ENCODE measurements at places on chromosomes 13 and 19. TPM values are rescaled to one million over a fixed set of nuclear protein-coding genes. Genes with fewer than 3 reads are reported as not detected.
A peak's percentile ranks its signal among the peaks of the same experiment; 100 is the strongest.

DNA sequence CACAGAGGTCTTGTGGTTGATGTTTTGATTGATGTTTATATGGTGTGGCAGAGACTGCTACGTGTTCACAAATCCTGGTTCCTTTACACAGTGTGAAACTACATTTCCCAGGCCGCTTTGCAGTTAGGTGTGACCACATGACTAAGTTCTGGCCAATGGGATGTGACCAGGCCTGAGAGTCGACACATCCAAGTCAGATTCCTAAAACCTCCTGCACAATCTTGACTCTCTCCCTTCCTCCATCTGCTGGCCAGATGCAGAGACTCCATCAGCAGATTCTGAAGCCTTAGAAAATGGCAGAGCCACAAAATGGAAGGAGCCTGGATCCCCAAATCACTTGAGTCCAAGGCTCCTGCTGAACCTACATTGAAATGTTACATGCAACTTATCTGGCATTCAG, 12.6 kb downstream of the CD37 start:
- DNase-seq, result no peak

SLC1A6 gene
- total RNA-seq, result not detected

DNA sequence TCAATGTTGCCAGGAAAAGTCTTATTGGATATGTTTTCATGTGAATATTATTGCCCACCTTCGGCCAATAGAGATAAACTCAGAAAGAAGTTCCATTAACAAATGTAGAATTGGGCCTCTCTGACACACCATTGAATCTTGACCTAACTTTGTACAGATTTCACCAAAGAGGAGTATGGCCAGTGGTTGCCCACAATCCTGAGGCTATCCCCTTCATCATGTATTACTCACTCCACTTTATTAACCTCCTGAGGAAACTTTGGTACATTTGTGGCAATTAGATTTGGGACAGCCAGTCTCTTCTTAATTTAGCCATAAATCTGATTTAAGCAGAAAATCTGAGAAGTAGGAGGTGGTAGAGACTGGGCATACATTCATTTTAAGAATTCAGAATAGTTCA, 53.3 kb upstream of the POSTN start:
- DNase-seq, result no peak

DNA sequence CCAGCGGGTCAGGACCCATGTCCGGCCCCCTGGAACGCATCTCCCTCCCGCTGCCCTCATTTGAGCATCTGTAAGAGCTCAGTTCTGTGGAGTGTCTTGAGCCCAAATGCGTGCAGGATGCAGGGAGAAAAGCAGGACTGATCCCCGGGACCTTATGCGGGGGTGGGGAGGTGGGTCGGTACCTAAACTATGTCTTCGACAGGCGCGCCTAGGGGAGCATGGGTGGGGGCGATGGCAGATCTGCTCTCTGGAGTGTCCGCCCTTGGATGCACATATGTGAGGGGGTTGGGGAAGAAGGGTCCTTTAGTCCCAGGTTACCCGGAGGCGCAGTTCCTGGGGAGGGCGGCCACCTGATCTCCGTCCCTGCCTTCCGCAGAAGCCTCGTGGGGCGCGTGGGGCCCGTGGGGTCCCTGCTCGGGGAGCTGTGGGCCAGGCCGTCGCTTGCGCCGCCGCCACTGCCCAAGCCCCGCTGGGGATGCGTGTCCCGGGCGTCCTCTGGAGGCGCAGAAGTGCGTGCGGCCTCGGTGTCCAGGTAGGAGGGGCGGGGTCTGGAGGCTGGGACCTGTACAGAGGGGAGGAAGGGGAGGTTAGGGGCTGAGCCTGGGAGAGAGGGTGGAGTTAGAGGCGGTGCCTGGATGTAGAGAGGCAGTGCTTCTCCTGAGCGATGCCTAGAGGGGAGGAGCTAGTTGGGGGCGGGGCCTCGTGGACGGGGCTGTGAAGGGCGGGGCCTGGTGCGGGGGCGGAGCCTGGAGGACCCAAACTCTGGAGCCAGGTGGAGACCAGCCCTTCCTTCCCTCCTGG, 2.9 kb downstream of the CILP2 start:
- DNase-seq, result no peak

GRCh38 chr13:94246495-94246894, 233.0 kb downstream of the DCT start:
- DNase-seq, result no peak

DNA sequence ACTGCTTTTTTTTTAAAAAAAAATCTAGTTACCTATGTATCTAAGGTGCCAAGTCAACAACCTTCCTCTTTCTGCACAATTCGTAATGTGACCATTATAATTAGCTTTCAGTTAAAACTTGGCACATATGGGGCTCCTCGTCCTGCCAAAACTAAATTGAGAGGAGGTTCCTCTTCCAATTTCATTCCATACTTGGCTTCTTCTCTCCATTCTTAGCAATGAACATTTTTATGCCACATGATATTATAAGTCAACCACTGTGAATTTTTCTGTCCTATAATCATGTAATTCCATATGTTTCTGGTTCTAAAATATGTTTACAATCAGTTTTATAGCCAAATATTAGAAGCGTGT, 177.0 kb downstream of the DCLK1 start:
- DNase-seq, result no peak

DNA sequence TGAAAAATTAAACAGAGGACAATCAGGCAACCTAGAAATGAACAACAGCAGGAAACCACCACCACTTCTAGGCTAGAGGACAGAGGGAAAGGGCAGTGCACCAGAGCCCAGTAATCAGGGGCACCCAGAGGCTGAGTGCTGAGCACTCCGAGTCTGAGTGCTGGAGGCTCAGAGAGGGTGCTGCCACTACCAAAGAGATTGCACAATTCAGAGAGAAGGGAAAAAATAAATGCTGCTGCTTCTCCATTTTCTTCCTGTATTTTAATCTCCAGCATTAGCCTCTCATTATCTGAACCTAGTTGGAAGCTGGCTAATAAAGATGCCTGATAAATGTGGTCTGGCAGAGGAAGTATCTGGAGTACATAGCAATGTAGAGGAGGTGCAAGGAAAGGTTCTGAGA, 11.8 kb upstream of the ZNF175 start:
- no peak for DNase-seq

MYDGF gene
- total RNA-seq, result 250 TPM

DNA sequence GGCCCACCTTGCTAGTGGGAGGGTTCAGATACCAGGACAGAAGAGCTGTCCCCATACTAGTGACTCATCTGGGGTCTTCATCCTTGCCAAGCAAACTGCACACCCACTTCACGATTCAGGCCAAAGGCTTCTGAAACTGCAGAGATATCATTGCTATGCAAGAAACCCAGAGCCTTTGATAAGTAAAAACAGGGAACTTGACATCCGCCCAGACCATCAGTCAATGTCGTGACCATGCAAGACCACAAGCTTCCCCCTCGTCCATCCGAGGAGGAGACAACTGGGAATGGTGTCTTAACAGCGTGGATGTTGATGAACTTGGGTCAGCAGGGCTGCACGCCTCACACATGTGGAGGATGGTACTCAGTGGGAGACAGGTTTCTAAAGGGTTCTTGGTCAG, 58.0 kb downstream of the ABCC4 start:
- DNase-seq, result no peak

DNA sequence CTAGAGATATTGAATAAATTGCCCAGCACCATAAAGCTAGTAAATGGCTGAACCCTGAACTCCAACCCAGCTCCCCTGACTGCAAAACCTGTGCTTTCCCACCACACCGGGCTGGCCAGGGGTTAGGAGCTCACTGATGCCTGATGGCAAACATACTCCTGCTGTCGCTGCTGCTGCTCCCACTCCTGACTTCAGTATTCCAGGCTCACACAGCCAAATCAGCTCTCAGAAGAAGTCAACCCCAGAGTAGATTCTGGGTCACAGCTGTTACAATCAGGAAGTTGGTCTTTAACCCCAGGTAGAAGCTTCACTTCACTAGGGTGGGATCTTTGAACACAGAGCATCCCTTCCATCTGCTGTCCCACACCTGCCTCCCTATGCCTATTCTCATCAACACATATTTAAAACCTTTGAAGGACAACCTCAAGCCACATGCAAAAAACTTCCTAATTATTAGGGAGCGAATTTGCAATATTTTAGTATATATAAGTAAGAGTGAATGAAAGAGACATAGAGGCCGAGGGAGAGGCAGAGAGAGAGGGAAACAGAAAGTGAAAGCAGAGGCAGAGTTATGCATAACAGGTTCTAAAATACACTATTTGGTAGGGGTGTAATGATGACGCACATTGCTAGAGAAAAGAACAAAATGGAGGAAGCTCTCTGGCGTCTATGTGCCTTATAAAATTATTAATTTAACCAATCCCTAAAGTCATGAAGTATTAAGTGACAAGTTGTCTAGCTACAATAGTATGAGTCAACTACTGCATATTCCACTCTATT, 99.4 kb upstream of the SERP2 start:
- DNase-seq, result peak; percentile 51

GRCh38 chr13:37576601-37577000, 22.0 kb downstream of the POSTN start:
- DNase-seq, result no peak

EPSTI1 gene
- total RNA-seq, result 21.3 TPM

- no peak for DNase-seq
Measured at GRCh38 chr13:40275155-40275554, 391.3 kb downstream of the FOXO1 start.

DNA sequence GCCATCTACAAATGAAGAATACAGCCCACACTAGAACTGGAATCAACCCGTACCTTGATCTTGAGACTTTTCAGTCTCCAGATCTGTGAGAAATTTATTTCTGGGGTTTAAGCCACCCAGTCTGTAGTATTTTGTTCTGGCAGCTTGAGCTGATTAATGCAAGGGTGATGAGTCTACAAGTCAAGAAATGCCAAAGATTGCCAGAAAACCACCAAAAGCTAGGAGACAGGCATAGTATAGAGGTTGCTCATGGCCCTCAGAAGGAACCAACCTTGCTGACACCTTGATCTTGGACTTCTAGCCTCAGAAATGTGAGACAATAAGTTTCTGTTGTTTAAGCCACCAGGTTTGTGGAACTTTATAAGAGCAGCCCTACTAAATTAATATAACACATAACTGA, 428.2 kb upstream of the KLF12 start:
- no peak for DNase-seq

ZSCAN4 gene
- total RNA-seq, result not detected

KIR3DL2 gene
- total RNA-seq, result not detected

DNA sequence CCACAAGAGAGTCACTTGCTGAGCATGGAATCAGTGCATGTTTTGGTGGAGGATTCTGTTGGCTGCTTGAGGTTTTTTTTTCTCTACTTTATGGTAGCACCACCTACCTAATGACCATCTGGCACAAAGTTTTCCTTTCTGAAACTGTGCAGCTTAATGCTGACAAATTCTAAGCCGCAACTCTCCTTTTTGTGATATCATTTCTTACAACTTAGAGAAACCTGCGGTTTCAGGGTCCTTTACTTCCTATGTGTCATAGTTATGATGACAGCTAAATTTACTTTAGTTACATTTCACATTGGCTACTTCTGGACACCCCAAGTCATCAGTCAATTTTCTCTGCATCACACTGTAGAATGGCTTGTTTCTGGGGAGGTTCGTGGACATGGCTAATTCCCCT, 115.4 kb upstream of the TMTC4 start:
- DNase-seq, result no peak

CLDND2 gene
- not detected for total RNA-seq

DNA sequence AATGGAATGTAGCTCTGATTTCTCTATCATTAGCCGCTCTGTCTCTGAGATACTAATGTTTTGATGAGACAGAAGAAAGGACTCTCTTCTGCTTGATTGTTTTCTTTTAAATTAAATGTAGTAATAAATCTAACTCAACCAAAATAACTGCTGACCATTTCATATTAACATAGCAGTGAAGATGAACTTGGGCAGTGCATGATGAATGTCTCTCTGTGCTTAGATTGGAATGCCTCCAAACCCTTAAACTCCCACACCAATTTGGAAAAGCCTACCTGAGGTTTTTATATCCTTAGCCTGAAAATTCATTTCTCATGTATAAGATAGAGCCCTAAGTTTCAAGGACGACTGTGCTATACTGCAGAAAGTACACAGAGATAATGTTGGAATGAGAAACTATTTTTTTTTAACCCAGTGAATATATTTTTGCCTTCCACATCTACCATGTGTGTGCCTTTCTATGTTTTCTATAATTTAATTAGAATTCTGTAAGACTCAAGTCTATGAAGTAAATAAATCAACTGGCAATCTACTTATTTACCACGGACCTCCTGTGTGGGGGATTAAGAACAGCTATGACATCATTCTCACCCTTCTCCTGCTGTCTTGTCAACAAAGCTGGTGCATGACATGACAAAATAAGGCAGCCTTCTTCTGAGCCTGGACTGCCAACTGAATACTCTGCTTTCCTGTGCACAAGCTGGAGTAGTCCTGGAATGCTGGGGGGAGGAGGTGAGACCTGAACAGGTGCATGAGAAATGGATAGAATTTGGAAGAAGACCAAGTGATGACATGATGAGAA, 155.5 kb downstream of the FGF9 start:
- no peak for DNase-seq

GRCh38 chr13:97356592-97356991, 77.4 kb upstream of the RAP2A start:
- DNase-seq, result no peak

DNA sequence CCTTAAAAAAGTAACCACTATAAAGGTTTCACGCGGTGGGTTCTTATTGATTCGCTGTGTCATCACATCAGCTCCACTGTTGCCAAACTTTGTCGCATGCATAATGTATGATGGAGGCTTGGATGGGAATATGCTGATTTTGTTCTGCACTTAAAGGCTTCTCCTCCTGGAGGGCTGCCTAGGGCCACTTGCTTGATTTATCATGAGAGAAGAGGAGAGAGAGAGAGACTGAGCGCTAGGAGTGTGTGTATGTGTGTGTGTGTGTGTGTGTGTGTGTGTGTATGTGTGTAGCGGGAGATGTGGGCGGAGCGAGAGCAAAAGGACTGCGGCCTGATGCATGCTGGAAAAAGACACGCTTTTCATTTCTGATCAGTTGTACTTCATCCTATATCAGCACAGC, 30.6 kb downstream of the FGF9 start:
- no peak for DNase-seq

DNA sequence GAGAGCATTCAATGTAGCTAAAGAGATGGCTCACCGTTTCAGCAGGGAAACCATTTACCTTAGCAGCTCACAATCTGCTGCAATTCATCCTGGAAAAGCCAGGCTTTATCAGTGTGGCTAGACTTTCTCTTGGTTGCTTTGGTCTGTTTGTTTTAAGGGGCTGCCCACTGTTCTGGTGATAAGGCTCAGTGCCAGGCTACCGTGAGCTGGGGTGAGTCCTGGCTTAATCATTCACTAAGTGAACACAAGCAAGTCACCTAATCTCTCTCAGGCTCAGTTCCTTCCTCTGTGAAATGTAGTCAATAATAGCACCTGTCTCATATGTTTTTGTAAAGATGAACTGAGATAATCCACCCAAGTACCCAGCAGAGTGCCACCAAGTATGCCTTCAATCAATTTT, 229.0 kb downstream of the TEX29 start:
- DNase-seq, result no peak

ZNF540 gene
- not detected for total RNA-seq

Data from SJSA1 (cell line).